ENCODE measurements at places on chromosomes 2 and 18. TPM values are rescaled to one million over a fixed set of nuclear protein-coding genes. Genes with fewer than 3 reads are reported as not detected.
A peak's percentile ranks its signal among the peaks of the same experiment; 100 is the strongest.

FAM110C gene
- 12.5 TPM for polyA plus RNA-seq

MROH2A gene
- not detected for polyA plus RNA-seq

DNA sequence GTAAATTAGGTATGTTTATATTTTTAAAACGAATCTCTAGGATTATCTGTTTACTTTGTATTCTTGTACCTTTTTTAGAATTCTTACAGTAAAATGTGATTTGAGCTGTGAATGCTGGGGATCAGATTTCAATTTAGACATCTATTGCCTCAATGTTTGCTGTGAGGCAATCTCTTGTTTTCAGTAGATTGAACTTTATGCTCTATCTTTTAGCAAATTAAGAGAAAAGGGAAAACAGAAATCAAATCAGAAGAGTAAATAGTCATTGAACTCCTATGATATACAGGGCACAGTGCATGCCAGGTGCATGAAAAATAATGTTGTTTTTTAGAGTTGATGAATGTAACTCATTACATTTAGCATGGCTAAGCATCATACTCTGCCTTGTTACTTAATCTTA lies 39.5 kb downstream of the ZC3H6 start:
- DNase-seq: no peak

SDC1 gene
- 23.4 TPM for polyA plus RNA-seq

- no peak for DNase-seq
Observed at GRCh38 chr2:127048969-127049897, 57.7 kb downstream of the BIN1 start.

- no peak for DNase-seq
Observed at GRCh38 chr2:39434233-39434897, 2.7 kb downstream of the MAP4K3 start.

DNA sequence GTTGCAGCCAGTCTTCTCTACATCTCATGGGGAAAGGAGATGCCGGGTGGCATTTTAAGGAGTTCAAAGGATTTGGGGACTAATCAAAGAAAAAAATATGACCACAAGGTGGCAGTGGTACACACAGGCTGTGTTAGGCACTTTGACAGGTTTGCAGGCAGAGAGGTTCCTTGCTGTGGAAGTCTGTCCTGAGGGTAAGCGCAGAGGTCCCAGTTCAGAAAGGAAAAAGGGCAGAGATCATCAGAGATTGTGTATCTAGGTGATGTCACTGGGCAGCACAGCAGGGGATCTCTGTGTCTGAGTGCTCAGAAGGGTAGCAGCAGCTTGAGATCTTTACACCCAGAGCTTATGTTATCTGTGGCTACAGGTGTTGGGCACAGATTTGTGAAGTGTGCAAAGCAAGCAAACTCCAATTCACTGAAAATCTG lies 231.4 kb downstream of the LRRTM1 start:
- peak; percentile 25 for DNase-seq

DYNAP gene
- polyA plus RNA-seq: not detected

COL5A2 gene
- 428 TPM for polyA plus RNA-seq

DNA sequence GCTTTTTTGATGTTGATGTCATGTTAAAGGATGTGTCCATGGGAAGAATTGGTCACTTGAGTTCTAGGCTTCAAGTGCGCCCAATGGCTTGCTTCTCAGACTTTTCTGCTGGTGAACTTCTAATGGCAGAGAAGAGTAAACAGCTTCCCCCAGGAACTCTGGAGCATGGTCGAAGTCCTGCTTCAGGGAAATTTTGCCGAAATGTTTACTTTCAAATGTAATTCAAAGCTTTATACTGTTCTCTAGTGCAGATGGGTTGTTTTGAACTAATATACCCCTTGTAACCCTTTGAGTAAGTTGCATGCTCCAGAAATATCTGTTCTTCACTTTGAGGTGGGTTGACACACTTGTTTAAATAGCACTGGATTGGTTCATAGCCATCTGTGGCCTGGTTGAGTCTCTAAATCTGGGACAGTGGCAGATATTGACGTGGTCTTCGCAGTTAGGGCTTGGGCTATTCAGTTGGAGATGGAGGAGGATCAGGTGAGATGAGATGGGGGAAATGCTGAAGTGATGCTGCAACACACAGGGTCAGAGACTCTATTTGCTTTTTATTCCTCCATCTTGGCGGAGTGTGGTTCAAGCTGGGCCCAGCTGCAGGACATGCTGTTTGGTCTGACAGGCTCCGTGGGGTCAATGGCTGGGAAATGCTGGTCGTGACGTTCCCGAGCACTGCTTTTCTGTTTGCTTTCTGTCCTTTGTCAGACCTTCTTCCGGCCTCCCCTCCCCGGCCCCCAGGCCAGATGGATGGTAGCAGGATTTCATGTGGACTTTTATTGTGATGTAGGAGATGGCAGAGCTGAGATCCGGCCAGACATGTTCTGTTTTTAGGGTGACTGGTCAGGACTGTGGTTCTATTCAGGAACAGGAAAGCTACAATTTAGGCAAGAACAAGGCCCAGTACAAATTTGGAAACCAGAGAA lies 35.9 kb downstream of the MYO1B start:
- DNase-seq: no peak

Data from left renal pelvis (tissue), 4 donors.